ENCODE measurements at places on chromosomes 5 and 9.

- DNase-seq, result no peak
Measured at GRCh38 chr5:9713356-9713755, 83.2 kb upstream of the TAS2R1 start.

GRCh38 chr9:68643901-68644809, 60.9 kb upstream of the PIP5K1B start:
- DNase-seq, result no peak

- no peak for DNase-seq
Measured at GRCh38 chr5:99900302-99900852, 634.8 kb upstream of the FAM174A start.

DNA sequence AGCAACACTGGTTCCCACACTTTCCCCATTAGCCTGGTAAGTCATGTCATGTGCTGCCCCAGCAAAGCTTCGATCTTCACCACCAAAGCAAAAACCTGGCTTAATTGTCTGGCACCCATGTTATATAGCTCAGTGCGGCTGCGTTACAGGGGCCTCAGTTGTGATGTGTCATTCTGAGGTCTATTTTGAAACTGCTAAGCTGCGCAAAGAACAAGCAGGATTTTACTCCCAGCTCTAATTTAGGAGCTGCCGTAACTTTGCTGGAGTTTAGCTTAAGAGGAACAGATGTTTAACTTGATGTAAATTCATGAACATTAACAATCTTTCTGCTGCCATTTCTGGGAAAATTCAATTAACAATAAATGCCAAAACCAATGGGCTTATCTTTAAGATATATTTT, 274.1 kb downstream of the HSPA4 start:
- no peak for DNase-seq

DNA sequence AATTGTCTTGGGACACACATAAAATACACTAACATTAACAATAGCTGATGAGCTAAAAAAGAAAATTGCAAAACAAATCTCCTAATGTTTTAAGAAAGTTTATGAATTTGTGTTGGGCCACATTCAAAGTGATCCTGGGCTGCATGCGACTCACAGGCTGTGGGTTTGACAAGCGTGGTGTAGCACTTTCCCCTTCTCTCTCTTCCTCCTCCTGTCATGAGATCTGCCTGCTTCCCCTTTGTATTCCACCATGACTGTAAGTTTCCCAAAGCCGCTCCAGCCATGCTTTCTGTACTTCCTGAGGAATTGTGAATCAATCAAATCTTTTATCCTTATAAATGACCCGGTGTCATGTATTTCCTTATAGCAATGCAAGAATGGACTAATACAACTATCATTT, 178.0 kb downstream of the TLR4 start:
- DNase-seq, result no peak

DNA sequence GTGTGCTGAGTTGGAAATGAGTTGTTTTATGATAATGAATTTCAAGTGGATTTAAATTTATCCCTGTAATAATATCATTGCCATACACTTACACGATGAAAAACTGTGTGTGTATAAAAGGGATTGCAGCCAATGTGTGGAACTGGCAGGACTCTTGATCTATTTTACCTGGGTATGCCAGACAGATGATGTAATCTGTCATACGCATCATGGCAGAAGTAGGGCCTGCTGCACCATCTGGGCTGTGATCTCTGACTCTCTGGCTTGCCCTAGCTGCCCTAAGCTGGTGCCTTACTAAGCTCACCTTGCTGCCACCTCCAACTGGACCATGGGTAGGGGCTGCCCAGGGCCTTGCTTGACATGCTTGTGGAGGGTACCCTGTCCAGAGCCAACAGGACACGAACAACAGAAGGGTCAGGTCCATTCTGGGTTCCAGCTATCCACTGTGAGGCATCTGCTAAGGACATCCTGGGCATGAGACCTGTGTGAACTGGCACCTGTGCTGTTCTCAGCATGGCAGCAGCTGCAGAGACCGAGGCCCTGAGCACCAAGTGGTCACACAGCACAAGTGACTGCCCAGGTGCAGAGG, 184.2 kb downstream of the FSTL4 start:
- no peak for DNase-seq
